Stomach (tissue), 19 donors: ENCODE measurements at places on chromosomes 1 and 21. TPM values are rescaled to one million over a fixed set of nuclear protein-coding genes. Genes with fewer than 3 reads are reported as not detected.

DNA sequence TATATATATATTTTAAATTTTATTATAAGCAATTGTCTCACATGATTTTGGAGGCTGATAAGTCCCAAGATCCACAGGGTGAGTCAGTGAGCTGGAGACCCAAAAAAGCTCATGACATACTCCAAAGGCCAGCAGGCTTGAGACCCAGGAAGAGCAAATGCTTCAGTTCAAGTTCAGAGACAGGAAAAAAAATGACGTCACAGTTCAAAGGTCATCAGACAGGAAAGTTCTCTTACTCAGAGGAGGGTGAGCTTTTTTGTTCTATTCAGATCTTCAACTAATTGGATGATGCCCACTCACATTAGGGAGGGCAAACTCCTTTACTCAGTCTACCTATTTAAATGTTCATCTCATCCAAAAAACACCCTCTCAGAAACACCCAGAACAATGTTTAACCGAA lies 18.2 kb downstream of the RXRG start:
- no peak for DNase-seq

GRCh38 chr1:61420909-61421835 lies 303.8 kb downstream of the TM2D1 start:
- no peak for DNase-seq

SETSIP gene
- polyA plus RNA-seq = not detected

DNA sequence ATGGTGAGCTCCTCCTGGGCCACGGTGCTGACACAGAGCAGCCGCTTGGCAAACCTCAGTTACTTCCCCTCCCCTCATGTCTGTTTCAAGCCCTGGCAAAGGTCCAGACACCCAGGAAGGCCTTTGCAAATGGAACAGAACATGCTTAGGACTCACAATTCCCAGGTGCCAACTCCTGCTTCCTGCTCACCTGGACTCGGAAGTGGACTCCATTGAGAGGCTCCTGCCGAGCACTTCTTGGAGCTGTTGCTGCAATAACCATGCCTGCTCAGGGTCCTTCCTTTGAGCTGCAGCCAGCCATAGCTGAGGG lies 10.7 kb downstream of the DCST2 start:
- DNase-seq = peak; percentile 33

GRCh38 chr1:94596260-94596659 lies 54.7 kb upstream of the F3 start:
- no peak for DNase-seq

GRCh38 chr1:174966008-174966572 lies 33.7 kb upstream of the CACYBP start:
- no peak for DNase-seq

GRCh38 chr1:104945406-104945805 lies 1195.7 kb downstream of the AMY1C start:
- DNase-seq = no peak

GRCh38 chr1:166353213-166353612 lies 186.4 kb upstream of the FAM78B start:
- DNase-seq = peak; percentile 3

GRCh38 chr1:178724728-178725465 lies at the start of gene RALGPS2:
Gene RALGPS2, plus strand, starts transcription at chr1:178725244. Its CDS starts 51,521 bp downstream, at chr1:178776765.
- DNase-seq = peak; percentile 93

DNA sequence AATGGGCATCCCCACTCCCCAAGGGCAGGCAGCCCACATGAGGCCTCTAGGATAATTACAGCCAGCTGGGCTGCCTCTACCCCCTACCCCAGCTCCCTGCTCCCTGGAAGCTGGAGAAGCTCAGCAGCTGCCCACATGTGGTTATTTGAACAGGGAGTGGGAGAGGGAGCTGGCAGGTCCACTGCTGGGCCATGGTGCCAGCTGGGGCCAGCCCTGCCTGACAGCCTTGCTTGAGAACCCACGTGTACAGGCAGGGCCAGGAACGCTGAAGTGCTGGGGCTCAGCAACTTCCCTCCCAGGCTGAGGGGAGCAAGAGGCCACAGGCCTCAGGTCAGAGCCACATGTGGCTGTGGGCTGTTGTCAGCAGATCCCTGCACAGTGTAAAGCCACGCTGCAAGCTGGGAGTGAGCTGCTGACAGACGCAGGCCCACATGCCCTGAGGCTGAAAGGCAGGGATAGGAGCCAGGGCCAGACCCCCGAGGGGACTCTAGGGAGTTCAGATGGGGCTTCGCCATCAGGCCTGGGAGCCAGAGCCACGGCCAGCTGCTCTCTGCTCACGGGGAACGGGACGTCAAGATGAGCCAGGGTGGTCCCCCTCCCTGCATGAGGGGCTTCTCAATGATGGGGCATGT lies 129.0 kb downstream of the SYF2 start:
- DNase-seq = no peak

CFAP126 gene
- not detected for polyA plus RNA-seq

DNA sequence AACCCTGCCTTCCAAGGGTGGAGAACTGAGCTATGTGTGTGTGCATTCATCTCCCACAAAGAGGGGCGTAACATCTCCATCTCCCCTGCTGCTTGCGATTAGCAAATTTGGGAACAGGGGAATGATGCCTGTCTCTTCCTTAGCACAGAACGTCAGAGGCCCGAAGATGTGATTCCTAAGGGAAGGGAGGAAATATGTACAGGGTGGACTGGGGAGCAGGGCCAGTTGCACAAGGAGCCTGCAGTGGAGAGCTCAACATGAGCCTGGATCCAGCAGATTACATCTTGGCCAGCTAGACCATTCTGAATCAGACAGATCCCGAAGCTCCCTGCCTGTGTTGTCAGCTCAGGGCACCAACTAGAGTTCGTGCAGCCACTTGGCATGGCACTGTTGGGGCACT lies 118.1 kb downstream of the NGF start:
- DNase-seq = no peak
